ENCODE measurements at places on chromosomes 11 and 22.

GRCh38 chr11:68120273-68121066, 718 bp downstream of the CHKA start:
- peak; percentile 46 for DNase-seq

DNA sequence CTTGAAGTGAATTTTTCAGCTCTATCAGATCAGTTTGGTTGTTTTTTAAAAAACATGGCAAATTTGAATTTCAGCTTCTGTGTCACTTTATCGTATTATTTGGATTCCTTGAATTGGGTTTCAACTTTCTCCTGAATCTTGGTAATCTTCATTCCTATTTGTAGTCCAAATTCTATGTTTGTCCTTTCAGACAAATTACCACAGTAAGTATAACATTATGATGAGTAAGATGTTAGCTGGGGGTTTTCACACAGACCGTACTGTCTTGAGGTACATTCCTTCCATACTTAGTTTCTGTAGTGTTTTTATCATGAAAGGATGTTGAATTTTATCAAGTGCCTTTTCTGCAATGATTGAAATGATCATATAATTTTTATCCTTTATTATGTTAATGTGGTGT, 28.0 kb downstream of the OR5B17 start:
- DNase-seq = no peak

GRCh38 chr11:118142081-118142480, 10.5 kb downstream of the SCN4B start:
- no peak for DNase-seq

- no peak for DNase-seq
These were observed 146.3 kb downstream of the WNT7B start for GRCh38 chr22:45830531-45831245.

GRCh38 chr11:34501949-34502348, 11.6 kb downstream of the ELF5 start:
- DNase-seq = no peak

DNA sequence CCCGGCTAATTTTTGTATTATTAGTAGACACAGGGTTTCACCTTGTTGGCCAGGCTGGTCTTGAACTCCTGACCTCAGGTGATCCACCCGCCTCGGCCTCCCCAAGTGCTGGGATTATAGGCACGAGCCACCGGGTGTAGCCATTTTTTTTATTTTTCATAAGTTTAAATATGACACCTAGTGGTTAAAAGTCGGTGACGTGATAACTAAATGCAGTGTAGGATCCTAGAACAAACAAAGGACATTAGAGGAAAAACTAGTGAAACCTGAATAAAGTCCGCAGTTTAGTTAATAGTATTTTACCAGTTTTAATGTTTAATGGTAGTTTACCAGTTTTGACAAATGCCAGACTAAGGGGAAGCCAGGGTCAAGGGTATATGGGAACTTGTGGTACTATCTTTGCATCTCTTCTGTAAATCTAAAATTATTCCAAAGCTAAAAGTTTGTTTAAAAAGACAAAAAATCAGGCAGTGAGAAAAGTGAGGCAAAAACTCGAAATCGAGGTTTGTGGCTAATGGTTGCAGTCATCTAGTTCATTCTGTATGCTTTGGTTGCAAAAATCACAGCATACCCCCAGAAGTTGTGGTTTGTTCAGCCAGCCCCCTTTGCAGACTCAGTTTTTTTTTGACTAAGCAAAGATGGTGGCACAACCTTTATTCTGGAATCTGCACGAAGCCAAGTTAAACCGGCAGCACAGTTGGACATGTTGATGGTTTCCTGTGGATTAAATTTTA, 29.6 kb downstream of the TOM1 start:
- DNase-seq = no peak

- no peak for DNase-seq
These were observed 151.0 kb downstream of the MPPED1 start for GRCh38 chr22:43562843-43563242.

GRCh38 chr22:31136155-31136554, 4.2 kb downstream of the PLA2G3 start:
- DNase-seq = no peak

GRCh38 chr22:40258017-40258416, 80.3 kb downstream of the TNRC6B start:
- DNase-seq = no peak

DNA sequence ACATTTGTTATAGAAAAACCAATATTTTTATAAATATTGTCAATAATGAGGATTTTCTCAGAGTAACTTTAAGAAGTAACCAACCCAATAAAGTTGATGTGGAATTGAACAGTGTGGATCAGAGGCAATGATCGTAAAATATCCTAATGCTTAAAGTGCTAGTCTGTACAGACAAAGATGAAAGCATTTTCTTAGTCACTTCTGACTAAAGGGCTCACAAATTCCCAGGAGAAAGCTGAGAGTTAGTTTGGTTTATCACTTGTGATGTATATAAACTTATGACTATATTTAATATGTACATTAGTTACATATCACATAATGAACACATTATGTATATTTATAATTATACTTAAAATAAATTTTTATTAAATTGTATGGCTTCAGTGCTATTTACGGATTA, 25.4 kb upstream of the DDI1 start:
- no peak for DNase-seq

GRCh38 chr11:96008161-96008720, 84.3 kb upstream of the MTMR2 start:
- no peak for DNase-seq

GRCh38 chr11:46381048-46381818, at the start of gene MDK:
TSS of gene MDK (plus strand) at chr11:46381669. CDS start at chr11:46382058, 389 bp downstream.
- DNase-seq = peak; percentile 64

GRCh38 chr11:111059726-111060125, 185.8 kb upstream of the POU2AF2 start:
- DNase-seq = no peak

- DNase-seq = peak; percentile 65
These were observed 11.4 kb downstream of the GNB1L start for GRCh38 chr22:19843107-19843856.

GRCh38 chr22:45877036-45877380, 100.0 kb downstream of the WNT7B start:
- no peak for DNase-seq

DNA sequence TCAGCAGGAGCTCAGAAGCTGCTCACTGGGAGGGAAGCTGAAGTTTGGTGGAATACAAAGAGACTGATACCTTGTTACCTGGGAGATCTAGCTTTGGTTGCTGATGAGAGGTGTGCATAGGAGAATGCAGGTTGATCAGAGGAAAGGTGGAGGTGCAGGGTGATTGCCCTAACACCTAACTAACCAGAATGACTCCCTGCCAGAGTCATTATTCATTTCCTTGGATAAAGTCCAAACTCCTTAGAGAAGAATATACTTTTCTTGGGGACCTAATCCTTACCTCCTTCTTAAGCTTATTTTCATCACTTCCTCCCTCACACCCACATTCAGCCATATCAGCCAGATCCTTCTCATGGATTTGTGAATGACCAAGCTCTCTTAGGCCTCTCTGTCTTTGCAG, 814.2 kb upstream of the TENM4 start:
- DNase-seq = no peak

GRCh38 chr22:36659762-36660509, 43.6 kb downstream of the CACNG2 start:
- peak; percentile 60 for DNase-seq

- DNase-seq = no peak
These were observed 22.9 kb downstream of the FLI1 start for GRCh38 chr11:128716661-128717210.

DNA sequence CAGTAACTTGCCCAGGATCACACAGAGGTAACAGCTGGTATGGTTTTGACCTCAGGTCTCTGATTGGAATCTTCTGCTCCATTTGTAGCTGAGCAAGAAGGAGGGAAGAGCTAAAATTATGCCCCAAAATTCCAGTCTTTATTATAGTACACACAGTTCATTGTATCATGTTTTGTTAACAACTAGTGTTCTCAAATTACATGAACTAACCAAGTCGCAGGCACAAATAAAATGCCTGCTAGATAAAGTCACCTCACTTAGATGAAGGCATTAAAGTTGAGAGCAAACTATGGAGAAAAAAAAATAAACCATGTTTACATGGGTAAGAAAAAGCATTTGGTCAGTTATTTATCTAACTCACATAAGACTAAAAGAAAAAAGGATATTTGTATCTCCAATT, 58.8 kb downstream of the PDGFD start:
- DNase-seq = no peak

DNA sequence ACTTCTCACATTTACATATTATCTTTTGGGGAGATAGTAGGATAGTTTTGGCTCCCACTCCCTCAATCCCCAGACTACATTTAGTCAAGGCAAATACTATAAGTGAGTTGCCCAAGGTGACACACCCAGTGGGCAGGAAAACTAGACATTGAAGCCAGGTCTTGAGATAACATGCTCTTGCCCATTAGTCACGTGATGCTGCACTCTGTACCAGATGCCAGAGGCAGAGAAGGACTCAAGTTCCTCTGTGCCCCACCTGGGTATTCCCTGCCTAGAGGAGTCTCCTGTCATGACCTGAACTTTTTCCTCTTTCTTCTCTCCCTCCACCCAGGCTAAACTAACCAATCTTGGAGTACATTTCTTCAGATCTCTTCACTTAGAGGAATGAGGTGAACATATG, 484.9 kb downstream of the BUD13 start:
- DNase-seq = no peak

DNA sequence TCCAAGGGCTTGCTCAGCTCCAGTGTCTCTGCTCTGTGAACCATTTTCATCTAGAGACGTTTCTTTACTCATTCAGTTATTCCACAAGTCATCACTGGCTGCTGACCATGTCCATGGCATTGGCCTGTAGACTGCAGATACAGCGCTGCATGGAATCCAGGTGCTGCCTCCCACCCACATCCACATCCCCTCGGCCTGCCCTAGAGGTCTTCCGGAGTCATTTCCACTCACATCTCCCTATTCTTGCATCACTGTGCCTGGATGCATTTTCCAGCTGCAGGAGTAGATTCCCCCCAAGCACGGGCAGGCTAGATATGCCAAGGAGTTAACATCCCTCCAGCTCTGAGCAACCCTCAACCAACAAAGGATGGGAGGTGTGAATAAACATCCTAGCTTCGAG, 68.9 kb downstream of the CHST1 start:
- DNase-seq = no peak

- no peak for DNase-seq
These were observed 563.0 kb downstream of the SOX6 start for GRCh38 chr11:15793043-15793996.

- DNase-seq = peak; percentile 49
These were observed 44.5 kb upstream of the DKK3 start for GRCh38 chr11:12052676-12053605.

DNA sequence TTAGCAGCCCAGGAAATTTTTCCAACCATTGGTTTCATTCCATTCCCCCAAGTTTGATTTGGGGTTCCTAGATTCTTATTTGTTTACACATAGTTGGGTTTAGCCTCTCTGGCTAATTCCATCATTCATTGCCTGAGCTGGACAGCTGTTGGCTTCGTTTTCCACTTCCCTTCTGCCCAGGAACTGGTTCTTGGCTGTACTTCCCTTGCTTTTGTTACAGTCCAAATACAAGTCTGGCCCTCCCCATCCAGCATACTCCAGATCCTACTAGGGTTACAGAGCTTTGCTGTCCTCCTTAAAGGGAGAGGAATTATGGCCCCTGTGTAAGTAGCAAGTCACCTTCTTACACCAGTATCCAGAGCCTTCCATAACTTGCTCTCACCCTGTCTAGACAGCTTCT, 356.3 kb downstream of the FAT3 start:
- no peak for DNase-seq

DNA sequence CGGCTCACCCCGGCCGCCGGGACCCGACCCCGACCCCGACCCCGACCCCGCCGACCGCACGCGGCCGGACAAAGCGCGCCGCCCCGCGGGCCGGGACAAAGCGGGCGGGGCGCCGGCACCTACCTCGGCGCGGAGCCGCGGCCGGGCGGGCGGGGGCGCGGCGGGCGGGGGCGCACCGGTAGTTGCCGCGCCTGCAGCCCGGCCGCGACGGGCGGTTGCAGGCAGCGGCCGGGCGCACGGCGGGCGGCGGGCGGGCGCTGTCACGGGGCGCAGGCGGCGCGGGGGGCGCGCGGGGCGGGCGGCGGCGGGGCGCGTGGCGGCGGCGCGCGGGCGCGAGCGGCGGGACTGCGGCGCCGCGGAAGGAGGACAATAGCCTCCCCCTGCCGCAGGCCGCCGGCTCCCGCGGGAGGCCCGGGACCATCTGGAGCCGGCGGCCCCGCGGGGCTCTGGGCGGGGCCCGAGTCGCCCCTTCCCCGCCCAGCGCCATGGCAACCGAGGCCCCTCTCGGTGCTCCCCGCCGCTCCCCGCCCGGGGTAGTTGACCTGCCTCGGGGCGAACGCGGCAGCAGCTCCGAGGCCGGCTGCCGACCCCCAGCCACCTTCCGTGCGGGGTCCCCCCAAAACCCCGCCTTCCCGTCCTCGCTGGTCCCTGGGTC, 851 bp downstream of the SPTBN2 start:
- peak; percentile 8 for DNase-seq

DNA sequence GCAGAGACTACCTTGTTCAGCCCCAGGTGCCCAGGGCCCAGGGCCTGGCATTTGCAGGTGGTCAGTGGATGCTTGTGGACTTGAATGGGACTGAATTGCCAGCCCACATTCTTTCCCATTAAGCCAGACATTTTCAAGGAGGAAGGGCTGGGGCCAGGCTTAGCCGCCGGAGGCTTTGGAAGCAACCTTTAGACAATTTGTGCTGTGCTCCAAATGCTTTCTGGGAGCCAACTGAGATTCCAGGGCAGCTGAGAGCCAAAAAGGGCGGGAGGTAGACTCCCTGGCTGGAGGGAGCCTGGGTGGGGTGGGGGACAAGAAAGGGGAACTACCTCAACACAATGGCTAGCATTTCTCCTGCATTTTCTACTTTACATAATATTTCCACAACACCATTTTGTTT, 54.8 kb upstream of the TIMP3 start:
- DNase-seq = no peak

- DNase-seq = no peak
These were observed 25.1 kb downstream of the CSRP3 start for GRCh38 chr11:19176629-19177186.

- DNase-seq = no peak
These were observed 63.5 kb downstream of the CSTPP1 start for GRCh38 chr11:47000033-47000432.

GRCh38 chr22:23059284-23059948, 10.9 kb upstream of the GNAZ start:
- DNase-seq = no peak

GRCh38 chr11:103920933-103921332, 115.5 kb upstream of the DDI1 start:
- DNase-seq = no peak

DNA sequence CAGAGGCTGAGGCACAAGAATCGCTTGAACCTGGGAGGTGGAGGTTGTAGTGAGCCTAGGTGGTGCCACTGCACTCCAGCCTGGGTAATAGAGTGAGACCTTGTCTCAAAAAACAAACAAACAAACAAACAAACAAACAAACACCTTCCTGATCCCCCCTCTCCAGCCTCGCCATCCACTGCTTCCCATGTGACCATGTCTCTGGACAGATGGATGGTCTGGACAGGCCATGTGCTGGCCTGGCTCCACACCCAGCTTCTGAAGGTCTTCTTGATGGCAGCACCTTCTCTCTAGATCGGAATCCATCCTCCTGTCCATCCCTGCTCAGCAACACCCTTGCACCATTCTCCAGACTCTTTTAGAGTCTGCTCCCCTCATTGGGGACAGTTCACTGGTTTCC, 10.7 kb upstream of the PEX26 start:
- DNase-seq = no peak
